ENCODE measurements at places on chromosomes 2 and 18.

- no peak for DNase-seq
Measured at GRCh38 chr18:42112657-42113420, 157.8 kb downstream of the PIK3C3 start.

- DNase-seq: no peak
Measured at GRCh38 chr2:116416731-116417377, 1397.6 kb upstream of the DDX18 start.

GRCh38 chr2:237154082-237154638 lies 68.5 kb downstream of the COPS8 start:
- no peak for DNase-seq

DNA sequence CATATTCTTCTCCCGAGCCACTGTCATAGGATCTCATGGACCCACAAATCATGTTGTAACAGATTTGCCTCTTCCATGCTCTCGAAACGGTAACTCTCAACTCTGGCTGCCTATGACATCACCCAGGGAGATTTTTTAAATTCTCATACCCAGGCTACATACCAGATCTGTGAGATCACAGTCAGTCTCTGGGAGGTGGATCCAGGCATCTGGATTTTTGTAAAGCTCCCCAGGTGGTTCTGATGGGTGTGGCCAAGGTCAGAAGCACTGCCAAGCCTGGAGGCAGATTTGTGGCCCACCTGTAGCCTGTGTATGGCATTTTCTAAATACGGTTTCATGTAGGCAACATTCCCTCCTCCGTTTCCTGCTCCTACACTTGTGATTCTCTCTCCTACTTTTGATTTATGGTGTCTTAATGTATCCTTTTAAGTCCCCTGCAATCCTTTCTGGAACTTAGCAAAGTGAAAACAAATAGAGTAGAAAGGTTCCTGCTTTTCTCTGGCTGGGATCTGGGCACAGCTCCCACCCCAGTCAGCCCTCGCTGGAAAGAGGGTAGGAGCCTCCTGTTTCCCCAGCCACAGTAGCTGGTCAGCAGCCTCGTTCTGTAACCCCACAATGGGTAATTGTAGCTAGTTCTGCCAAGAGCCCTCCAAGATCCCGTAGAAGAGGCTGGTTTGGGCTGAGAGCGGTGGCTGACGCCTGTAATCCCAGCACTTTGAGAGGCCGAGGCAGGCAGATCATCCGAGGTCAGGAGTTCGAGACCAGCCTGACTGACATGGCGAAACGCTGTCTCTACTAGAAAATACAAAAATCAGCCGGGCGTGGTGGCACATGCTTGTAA lies 96.2 kb downstream of the KLHL29 start:
- DNase-seq: peak; percentile 59

DNA sequence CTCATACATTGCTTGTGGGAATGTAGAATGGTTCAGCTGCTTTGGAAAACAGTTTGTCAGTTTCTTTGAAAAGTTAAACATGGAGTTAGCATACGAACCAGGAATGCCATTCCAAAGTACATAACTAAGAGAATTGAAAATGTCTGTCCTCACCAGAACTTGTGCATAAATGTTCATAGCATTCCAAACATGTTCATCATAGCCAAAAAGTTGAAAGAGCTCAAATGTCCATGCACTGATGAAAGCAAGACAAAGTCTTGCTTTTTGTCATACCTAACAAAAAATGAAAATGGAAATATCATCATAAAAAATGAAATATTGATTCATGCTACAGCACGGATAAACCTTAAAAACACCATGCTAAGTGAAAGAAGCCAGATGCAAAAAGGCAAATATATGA lies 408.8 kb upstream of the UBE2E3 start:
- DNase-seq: no peak

DNA sequence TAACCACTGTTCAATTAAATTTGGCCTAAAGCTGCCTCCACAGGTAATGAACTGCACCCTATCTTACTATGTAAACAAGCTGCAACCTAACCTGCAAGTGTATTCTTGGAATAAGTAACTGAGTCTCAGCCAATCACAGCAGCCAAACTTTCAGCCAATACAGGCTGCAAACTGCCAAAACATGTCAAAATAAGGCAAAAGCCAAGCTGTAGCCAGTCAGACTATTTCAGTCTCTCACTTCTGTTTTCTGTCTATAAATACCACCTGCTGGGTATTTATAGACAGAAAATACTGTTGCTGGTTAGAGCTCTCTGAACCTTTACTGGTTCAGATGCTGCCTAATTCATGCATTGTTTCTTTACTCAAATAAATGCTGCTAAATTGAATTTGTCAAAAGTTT lies 14.3 kb downstream of the C2orf76 start:
- DNase-seq: no peak

DNA sequence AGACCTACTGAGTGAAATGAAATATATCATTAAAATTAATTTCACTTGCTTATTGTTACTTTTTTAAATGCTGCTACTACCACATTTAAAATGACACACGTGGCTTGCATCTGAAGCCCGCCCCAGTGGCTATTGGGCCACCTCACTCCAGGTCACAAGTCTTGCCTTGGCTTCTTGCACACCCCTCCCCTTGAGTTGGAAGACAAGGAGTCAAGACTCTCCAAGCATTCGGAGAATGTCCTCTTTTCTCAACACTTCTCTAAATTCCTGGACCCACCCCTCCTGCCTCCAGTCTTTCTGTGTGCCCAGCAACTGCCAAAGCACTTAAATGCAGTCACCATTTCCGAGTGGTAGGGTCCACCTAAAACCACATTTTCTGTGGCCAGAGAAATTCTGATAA lies 73.4 kb downstream of the ZBTB7C start:
- no peak for DNase-seq

- no peak for DNase-seq
Measured at GRCh38 chr18:46155641-46156051, 51.5 kb downstream of the HAUS1 start.

DNA sequence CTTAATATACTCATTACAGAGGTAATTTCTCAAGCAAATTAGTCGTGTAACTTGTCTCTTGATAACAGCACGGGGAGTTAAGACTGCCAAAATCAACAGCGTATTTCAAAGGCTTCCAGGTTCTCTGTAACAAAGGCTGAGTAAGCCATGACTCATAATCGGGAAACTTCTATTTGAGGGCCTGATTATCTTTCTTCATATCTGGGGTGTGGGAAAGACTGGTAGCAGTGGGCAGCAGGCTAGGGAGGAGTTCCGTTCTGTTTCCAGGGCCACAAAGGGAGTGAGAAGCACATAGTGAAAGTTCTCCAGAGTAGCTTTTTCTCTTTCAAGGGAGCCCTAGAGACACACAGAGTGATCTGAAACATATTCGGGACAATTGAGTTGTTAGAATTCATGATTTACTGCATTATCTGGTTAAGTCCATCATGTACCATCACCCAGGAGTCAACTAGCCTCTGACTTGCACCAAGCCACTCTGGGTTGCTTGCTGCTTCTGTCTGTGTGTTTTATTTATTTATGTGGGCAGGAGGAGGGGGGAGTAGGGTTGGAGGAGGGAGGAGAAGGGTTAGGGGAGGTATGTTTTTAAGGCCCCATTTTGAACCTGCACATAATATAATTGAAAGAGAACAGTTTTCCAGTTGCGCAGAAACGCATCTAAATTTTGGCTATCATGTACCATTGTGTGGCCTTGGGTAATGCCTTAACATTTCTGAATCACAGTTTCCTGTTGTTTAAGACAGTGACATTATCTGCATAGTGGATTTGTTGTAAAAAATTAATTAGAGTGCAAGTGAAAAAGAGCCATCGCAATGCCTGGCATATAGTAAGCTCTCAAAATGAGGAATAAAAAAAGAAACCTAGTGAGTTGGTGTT lies 80.5 kb upstream of the ITPRID2 start:
- DNase-seq: peak; percentile 68

DNA sequence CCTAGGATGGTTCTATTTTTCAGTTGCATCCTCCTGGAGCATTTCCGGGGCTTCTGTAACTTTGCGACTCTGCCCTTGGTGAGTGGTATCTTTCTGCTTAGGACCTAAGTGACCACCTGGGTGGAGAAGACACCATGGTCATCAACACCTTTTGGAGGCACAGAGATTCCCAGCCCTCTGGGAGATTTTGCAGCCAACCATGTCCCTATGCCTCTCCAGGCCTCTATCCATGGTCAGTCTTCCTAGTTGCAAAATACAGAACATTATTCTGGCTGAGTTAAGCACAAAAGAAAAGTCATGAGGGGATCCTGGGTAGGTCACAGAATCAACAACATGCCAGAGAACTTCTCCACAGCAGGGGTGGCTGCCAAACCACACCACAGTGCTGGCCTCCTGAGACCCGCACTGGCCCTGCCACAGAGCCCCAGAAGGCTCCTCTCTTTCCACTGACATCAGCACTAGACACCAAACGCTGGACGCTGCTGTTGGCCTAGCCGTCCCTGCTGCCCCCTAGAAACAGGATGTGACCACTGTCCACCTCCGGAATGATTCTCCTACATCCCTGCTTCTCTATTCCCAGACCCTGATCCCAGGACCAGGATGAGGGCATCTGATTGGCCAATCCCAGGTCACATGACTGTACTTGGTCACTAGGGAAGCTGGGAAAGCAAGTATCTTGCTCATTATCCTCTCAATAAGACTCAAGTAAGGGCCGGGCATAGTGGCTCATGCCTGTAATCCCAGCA lies 47.7 kb downstream of the SMAD7 start:
- no peak for DNase-seq

DNA sequence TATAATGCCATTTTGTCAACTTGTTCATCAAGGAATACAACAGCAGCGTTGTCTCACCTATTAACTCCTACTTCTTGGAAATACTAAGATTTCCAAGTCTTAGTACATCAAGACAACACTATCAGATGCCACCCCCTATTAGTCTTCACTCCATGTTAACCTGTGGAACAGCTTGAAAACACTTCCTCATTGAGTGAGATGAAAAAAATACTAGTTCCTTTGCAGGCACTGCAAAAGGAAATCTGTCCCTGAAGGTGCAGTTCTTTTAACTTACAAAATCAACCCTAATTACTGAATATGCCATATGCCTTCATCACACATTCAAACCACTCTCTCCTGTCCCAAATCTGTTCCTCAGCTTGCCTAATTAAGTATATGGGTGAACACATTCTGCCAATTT lies 4.0 kb downstream of the CWC22 start:
- no peak for DNase-seq

Data from HFF-Myc (cell line).